ENCODE measurements at places on chromosomes 2 and 18. TPM values are rescaled to one million over a fixed set of nuclear protein-coding genes. Genes with fewer than 3 reads are reported as not detected.

KIF5C gene
- 1.4 TPM for total RNA-seq

DNAJC5G gene
- total RNA-seq: 0.41 TPM

CAPN14 gene
- 0.12 TPM for total RNA-seq

ICOS gene
- not detected for total RNA-seq

ESCO1 gene
- 8.6 TPM for total RNA-seq

CNTNAP5 gene
- not detected for total RNA-seq

PSMD1 gene
- 66.9 TPM for total RNA-seq

RASGRP3 gene
- 53.7 TPM for total RNA-seq

ALK gene
- total RNA-seq: 0.26 TPM

CCBE1 gene
- 2.9 TPM for total RNA-seq

KCNG2 gene
- 0.15 TPM for total RNA-seq

NFATC1 gene
- 18.9 TPM for total RNA-seq

GKN1 gene
- not detected for total RNA-seq

TUBB8B gene
- not detected for total RNA-seq

FMNL2 gene
- total RNA-seq: 16.6 TPM

DNA sequence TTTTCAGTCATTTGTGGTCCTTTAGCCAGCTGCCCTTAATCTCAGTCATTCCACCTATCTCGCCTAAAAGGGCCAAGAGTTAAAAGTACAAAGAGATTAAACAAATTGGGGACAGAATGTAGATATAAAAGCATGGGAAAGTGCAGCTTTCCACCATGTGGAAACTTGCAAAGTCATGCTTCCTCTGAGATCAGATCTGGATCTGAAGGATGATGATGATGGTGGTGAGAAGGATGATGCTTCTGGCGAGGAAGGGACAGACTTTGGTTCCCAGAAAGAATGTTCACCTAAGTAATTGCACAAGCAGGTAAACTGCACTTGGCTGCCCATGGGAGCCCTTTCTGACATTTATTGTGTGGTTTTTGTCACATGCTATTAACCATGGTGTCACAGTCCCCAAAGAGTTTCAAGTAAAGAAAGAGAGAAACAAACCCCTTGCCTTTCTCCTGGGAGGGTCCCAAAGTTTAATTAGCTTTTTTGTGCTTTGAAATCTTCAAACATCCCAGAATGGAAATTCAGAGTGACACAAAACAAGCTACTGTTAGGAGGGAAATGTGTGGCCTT is 34.7 kb downstream of the KLF7 start:
- no peak for DNase-seq

- DNase-seq: peak; percentile 41
Observed at GRCh38 chr2:105744909-105745853, at the start of gene NCK2. NCK2 (plus strand) TSS chr2:105744912; CDS start chr2:105855064, 110,152 bp downstream.

- DNase-seq: no peak
Observed at GRCh38 chr2:168583064-168583709, 127.1 kb downstream of the CERS6 start.

DNA sequence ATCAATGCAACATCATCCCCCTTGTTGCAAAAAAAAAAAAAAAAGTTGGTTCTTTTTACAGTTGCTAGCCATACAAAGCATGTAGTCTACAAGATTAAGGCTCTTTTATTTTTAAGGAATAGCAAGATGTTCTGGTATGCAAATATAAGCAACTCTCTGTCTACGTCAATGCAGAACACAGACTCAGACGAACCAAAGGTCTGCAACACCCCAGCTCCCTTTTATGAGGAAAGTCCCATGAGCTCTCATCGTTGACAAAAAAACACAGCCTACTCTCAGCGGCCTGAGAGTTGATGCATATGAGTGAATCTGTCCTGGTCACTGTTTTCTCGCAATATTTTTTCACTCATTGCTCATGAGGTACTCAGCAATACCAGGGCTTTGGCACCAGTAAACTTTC is 112.9 kb downstream of the STK39 start:
- no peak for DNase-seq

- no peak for DNase-seq
Observed at GRCh38 chr18:10124557-10124956, 210.7 kb downstream of the VAPA start.

- peak; percentile 58 for DNase-seq
Observed at GRCh38 chr18:9741793-9742523, 33.9 kb downstream of the RAB31 start.

- no peak for DNase-seq
Observed at GRCh38 chr18:52070291-52070756, 269.7 kb upstream of the DCC start.

DNA sequence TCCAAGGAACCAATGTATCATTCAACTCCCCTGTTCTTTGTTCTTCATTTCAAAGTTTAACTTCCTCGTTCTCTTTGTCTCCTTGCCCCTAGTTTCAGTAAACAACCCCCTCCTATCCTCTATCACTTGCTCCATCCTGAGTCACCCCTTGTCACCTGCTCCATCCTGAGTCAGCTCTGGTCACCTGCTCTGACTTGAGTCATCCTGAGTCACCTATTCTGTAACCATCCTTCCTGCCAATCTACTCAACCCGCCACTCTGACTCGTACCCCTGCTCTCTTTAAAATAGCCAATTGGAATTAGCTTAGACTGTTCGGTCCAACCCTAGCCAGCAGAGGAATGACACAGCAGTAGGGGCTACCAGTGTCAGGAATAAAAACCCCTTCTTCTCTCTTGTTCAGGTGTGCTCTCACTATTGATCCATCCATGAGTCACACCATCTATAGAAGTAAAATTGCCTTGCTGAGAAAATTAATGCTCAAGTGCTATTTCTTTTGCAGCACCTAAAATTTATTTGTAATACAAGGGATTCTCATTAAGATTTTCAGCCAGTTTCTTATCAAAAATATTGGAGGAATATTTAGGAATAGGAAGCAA is 326.8 kb downstream of the AKAIN1 start:
- no peak for DNase-seq

DNA sequence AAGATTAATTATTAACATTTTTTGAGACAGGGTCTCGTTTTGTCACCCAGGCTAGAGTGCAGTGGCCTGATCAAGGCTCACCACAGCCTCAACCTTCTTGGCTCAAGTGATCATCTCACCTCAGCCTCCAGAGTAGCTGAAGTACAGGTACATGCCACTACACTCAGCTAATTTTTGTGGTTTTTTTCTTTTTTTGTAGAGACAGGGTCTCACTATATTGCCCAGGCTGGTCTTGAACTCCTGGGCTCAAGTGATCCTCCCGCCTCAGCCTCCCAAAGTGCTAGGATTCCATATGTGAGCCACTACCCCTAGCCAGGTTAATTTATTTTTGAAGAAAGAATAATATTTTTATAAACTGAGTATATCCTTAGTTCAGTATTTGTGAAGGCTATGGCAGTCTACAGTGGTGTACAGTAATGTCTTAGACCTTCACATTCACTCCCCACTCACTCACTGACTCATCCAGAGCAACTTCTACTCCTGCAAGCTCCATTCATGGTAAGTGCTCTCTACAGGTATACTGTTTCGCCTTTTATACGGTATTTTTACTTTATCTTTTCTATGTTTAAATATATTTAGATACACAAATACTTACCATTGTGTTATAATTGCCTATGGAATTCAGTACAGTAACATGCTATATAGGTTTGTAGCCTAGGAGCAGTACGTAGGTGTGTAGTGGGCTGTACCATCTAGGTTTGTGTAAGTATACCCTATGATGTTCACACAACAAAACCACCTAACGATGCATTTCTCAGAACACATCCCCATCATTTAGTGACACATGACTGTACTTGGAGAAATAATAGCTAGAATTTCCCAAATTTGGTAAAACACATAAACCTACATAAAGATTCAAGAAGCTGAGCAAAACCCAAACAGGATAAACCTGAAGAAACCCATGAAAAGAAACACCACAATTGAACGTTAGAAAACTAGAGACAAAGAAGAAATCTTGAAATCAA is 38.6 kb downstream of the MGAT4A start:
- DNase-seq: no peak

- DNase-seq: no peak
Observed at GRCh38 chr2:48583961-48584360, 33.7 kb upstream of the GTF2A1L start.

GRCh38 chr18:4858379-4859127 is 338.5 kb downstream of the AKAIN1 start:
- no peak for DNase-seq

- DNase-seq: no peak
Observed at GRCh38 chr2:86661333-86661732, 37.7 kb upstream of the RNF103 start.

GRCh38 chr2:217823626-217824025 is 179.2 kb downstream of the TNS1 start:
- DNase-seq: peak; percentile 6

DNA sequence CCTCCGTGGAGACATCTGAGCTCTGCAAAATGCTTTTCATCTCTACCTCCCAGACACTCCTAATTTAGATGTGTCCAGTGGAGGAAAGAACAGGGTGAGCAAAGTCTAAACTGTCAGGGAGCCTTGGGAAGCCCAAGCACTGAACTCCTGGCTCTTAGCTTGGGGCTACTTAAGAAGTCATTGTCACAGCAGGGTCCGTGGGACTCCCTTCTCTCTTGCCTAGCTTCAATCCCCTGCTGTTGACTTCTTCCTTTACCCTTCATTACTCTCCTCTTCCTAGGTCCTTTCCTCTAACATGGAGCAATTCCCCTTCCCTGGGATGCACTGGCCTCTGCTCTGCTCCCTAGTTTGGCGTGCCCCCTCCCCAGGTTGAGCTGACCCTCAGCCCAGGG is 3.4 kb downstream of the OSR1 start:
- no peak for DNase-seq

GRCh38 chr18:59787998-59788790 is 91.0 kb upstream of the CCBE1 start:
- DNase-seq: no peak

- DNase-seq: no peak
Observed at GRCh38 chr2:210562091-210562490, 5.7 kb downstream of the CPS1 start.

- no peak for DNase-seq
Observed at GRCh38 chr2:176997074-176997791, 215.4 kb upstream of the HNRNPA3 start.

DNA sequence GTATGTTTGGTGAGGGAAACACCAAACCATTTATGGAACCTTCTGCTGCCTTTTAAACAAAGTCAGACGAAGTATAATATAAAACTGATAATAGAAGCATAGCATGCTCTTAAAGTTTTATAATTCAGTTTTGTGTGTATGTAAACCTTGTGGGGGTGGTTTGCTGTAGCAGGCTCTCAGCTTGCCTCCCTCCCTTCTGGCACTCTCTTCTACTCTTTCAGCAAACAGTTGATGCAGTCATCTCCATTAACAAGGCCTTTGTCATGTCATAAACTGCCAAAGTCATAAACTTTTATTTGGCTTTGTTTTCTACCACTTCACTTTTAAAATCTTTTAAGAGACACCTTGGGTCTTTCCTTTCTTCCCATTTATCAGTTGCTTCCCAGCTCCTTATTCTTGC is 448.2 kb upstream of the SETBP1 start:
- no peak for DNase-seq

- no peak for DNase-seq
Observed at GRCh38 chr2:181197140-181197760, 216.8 kb downstream of the UBE2E3 start.

DNA sequence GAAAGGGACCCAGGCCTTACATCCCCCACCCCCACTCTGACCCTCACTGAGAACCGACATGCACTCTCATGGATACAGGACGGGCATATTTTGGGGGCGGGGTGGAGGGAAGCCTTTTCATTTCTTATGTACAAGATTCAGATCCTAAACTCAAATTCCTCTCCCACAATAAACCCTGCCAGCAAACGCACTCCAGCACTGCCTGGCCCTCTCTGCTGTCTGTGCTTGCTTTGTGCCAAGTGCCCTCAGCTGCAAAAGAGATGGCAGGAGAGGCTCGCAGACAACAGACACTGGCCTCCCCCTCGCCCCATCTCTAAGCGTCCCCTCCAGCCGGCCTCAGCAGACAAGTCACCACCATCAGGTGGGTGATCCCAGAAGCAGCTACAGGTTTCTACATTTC is 42.4 kb downstream of the FAM168B start:
- DNase-seq: no peak

GRCh38 chr18:47280121-47280520 is 28.7 kb upstream of the SKOR2 start:
- no peak for DNase-seq

GRCh38 chr2:212953170-212953920 is 198.1 kb downstream of the IKZF2 start:
- DNase-seq: no peak

DNA sequence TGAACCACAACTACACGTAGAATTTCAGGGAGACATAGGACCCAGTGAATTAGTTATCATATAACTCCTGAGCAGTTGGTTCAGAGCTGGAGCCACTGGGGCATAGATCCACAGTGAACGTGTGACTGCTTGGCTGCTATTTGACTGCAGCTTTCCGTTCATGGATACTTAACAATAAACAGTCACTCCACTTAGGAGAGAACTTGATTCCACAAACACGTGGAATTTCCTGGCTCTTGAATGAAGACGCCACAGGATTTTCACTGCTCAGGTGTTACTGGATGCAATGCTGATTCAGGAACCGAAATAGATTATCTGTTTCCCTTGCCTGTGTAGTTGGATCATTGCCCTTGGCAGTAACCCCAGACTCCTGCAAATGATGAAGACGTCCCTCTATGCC is 679.1 kb upstream of the ZEB2 start:
- no peak for DNase-seq

- no peak for DNase-seq
Observed at GRCh38 chr2:180012523-180012922, 5.4 kb upstream of the CWC22 start.

GRCh38 chr2:138794724-138795123 is 14.5 kb upstream of the NXPH2 start:
- DNase-seq: no peak

DNA sequence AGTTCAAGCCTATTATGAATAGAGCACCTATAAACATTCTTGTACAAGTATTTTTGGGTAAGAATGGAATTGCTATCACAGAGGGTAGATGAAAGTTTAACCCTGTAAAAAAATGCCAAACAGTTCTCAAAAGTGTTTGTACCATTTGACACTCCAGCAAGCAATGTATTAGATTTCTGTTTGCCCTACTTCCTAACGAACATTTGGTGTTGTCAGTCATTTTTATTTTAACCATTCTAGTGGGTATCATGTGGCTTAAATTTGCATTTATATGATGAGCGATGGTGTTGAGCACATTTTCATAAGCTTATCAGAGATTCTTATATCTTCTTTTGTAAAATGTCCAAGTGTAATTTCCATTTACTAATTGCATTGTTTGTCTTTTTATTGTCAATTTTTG is 608.2 kb upstream of the ACVR2A start:
- DNase-seq: no peak
